GM13977 (cell line): ENCODE measurements at places on chromosomes 16 and 17.

DNA sequence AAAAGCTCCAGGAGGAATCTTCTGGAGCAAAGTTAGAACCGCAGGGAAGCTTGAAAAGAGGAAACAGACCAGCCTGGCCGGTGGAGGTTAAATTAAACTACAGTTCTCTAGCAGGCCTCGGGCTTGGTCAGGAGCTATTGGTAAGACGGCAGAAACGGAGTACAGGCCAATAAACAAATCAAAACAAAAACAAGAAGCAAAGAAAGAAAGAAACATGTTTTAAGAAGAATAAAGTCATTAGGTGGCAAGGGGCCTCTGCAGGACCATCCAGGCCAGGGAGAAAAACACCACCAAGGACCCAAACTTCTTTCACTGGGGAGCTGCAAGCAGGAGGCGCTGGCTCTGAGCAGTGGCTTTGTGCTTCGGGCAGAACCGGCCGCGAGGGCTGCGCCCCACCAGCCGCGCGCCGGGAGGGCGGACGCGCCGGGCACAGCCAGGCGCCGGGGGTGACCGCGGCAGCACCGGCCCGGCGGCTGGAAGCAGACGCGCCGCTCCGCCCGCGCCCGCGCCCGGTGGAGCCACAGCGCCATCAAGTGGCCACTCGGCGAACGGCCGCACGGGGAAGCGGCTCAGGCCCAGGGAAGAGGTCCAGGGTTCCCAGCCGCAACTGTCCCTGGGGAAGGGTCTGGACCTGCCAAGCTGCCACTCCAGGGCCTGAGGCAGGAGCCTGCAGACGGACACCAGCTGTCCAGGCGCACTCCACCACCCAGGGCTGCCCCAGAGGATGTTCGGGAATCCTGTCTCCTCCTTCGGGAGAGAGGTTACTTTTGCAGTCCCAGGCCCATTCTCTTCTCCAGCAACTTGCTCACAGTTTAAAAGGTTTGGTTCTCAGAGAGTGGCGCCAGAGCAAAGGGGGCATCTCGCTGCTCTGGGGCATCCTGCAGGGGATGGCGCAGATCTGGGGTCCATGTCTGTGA lies 419.4 kb downstream of the SOX9 start:
- DNase-seq: peak; percentile 89

- DNase-seq: no peak
These were observed 23.5 kb downstream of the TXNDC11 start for GRCh38 chr16:11719171-11719570.

DNA sequence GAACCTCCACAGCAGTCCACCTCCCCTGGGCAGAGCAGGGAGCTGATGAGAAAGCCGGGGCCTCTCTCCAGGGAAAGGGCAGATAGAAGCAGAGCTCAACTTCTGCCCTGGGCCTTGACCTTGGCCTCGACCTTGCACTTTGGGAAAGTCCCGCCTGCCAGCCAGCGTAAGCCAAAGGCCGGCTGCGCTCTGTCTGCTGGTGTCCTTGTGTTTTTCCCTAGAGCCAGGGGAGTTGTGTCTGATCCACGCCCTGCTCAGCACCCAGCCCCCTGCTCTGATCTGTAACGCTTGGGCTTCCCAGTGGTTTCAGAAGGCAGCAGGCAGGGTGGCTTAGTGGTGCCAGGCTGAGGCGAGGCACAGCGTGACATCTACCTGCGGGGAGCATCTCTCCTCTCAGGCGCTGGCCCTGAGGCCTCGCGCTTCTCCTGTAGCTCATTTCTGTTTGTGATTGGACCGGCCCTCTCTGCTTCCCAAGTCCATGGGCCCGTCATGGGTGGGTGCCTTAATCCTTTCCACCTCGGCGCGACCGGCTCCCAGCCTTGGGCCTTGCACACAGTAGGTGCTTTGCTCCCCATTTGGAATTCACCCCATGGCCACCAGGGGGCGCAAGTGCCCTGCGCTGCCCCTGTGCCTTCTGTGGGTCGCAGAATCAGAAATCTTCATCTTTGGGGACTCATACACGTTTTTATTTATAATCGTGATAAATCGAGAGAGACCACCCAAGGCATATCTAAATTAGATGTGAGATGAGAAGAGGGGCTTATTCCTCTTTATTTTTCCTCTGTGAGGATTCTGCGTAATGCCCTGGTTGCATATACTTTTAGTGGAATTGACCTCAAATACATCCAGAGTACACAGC lies 24.2 kb downstream of the SGSH start:
- peak; percentile 64 for DNase-seq

DNA sequence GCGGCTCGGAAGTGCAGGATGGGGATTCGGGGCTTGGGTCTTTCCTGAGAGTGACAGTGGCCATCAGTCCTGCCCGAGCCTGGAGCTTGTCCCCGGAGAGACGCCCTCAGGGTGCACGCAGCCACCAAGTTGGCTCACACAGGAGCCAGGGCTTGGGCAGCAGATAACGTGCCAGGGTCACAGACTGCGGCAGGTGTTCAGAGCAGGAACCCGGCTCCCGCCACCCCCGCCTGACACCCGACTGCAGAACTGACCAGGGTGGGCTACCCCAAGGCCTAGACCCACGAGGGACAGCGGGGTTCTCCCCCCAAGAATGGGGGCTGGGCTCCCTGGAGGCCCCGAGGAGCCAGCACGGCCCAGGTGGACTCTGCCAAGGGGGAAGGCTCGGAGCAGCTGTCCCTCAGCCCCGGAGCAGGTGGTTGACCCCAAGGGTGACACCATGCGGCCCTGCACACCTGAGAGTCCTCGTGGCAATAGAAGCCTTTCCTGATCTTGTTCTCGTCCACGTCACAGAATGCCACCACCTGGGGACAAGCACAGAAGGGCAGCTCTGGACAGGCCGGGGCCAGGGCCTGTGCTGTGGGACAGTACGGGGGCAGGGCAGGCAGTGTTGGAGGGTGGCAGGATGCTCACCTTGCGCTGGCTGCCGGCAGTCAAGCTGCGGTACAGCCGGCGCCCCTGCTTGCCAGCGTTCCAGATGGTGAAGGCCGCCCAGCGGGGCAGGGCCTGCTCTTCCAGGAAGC lies 117.1 kb upstream of the ZNF750 start:
- DNase-seq: no peak

- DNase-seq: no peak
These were observed 167.1 kb downstream of the CCDC182 start for GRCh38 chr17:57577751-57578607.

- no peak for DNase-seq
These were observed 29.0 kb upstream of the ASIC2 start for GRCh38 chr17:33322063-33322462.

DNA sequence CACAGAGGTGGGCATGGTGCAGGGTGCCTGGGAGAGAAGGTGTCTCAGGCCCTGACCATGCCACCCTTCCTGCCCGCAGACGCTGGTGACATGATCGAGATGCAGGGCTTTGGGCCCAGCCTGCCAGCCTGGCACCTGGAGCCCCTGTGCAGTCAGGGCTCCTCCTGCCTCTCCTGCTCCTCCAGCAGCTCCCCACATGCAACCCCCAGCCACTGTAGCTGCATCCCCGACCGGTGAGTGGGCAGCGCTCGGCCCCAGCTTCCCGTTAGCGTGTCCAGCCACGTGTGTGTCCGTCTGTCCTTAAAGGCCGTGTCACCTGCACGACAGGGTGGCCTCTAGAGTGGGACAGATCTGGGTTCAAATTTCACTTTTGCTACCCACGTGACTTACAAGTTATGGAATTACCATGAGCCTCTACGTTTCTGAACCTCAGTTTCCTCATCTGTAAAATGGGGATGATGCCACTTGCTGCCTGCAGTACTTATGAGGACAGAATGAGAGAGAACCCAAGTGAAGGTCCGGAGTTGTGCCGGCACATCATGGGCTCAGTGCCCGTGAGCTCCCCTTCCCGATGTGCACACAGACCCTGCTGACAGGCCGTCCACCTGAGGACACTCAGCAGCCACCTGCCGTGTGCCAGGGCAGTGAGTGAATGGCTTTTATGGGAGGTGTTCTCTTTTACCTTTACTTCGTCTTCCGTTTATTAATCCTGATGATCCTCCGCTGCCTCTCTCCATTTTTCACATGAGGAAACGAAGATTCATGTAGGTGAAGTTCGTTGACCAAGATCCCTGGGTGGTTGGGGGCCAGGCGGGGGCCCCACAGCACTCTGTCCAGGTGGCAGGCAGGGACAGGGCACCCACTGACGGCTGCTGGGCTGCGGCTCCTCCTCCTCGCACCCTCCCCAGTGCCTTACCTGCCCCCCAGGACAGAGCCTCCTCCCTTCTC lies 29.4 kb downstream of the MNT start:
- no peak for DNase-seq

DNA sequence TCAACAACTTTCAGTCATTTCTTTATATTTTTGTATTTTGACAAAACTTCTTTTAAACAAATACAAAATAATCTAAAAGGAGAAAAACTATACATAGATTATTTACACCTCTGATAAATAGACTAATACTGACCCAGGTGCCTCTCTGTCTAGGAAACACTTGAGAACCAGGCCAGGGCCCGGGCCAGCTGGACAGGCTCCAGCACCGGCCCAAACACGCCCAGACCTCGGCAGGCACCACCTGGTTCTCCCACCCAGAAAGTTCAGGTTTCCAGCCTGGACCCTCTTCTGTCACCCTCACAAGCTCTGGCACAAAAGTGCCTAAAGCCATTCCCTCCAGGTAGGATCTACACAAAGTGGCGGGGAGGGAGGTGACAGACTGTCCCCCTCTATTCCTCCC lies 97.0 kb upstream of the DNAH17 start:
- DNase-seq: no peak

DNA sequence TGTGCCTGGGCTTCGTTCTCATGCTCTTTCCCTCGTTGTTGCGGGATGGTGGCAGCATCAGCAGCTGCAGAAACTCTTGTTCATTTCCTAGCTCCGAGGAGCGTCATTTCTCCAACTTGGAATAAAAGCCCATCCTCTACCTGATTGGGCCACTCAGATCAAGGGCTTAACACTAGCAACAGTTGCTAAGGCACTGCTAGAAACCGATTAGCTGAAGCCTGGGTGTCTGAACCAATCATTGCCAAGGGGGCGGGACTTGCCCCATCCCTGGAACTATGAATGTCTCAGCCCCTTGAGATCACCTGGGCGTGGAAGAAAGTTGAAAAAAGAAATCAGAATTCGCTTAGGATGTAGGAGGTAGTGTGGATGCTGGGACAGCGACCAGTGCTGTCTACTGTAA lies 145.3 kb downstream of the FOXL1 start:
- DNase-seq: no peak

DNA sequence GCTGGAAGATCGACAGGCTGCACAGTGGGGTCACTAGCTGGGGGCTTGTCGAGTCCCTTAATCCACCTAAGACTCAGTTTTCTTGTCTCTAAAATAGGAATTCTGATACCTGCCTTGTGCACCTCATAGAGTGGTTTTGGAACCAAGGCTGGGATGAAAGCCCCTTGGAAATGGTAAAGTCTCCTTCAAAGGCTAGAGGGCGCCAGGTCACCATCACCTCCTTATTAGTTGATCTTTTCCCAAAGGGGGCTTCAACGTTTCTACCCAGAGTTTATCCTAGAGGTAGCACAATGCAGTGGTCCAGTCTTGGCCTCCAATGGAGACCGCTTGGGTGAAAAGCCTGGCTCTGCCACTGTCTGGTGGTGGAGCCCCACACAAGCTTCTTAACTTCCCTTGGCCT lies 158.2 kb downstream of the AIPL1 start:
- DNase-seq: no peak

DNA sequence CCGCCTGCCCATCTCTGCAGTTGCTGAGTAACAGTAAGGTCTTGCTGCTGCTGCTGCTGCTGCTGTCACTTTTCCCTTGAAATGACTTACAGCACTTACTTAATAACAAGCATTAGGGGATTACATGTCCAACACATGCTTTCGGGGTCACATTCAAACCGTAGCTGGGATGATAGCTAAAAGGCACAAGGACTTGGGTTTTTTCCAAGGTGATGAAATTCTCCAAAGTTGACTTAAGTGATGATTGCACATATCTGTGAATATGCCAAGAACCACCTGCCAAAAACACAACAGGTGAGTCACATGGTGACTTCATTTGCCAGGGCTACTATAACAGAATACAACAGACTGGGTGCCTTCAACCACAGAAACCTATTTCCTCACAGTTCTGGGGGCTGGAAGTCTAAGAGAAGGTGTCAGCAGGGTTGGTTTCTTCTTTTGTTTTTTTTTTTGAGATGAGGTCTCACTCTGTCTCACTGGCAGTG lies 121.9 kb upstream of the TNRC6C start:
- no peak for DNase-seq

- DNase-seq: no peak
These were observed 4.1 kb downstream of the PAM16 start for GRCh38 chr16:4347010-4347409.

GRCh38 chr16:56120447-56121155 lies 70.7 kb upstream of the GNAO1 start:
- DNase-seq: no peak

- DNase-seq: no peak
These were observed 7.4 kb upstream of the P2RX1 start for GRCh38 chr17:3923466-3924190.

- no peak for DNase-seq
These were observed 180.8 kb downstream of the ENGASE start for GRCh38 chr17:79255456-79255855.

DNA sequence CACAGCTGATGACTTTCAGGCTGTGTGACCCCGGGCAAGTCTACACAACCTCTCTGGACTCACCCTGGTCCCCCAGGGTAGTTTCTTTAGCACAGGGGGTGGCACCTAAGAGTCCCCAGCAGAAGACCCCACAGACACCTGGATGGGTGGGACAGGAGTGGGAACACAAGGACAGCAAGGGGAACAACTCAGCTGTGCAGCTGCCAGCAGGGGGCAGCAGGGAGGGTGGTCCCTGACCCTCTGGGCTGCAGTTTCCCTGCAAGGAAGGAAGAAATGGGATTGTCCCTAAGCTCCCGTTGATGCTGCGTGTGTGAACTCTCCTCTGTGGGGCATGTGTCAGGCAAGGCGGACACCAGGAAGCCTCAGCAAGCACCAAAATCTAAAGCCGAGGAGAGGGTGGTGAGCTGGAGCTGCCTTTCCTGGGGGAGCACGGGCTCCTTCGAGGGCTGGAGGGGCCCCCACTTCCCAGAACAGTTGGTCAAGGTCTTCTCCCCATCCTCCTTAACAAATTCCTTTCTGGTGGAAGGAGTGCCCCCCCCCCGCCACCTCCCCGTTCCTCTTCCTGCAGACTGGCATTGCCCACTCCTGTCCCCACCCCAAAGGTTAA lies 24.1 kb upstream of the CDH5 start:
- DNase-seq: peak; percentile 52

- no peak for DNase-seq
These were observed 76.5 kb downstream of the TIMM22 start for GRCh38 chr17:1073241-1073962.

DNA sequence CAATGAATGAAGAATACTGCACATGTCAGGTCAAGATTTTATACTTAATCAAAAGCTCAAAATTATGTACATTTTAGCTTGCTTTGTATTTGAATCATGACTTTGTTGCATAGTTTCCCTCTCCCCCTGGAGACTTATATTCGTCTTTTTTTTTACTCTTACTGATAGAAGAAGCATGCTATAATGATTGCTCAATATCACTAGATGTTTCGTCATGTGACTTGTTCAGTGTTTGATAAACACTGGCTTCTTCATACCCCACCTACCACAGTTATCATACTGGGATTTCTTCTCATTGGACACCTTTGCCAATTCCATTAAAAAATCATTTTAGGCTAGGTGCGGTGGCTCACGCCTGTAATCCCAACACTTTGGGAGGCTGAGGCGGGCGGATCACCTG lies 148.7 kb downstream of the FTO start:
- DNase-seq: no peak

GRCh38 chr16:20637247-20637646 lies 60.2 kb downstream of the ACSM1 start:
- no peak for DNase-seq

GRCh38 chr16:53257001-53257400 lies 177.3 kb upstream of the RBL2 start:
- no peak for DNase-seq
